CD4-positive, alpha-beta T cell treated with Interleukin-2 at 100 ng/mL for 4 hours (primary cell): ENCODE measurements at places on chromosomes 6 and 20.

DNA sequence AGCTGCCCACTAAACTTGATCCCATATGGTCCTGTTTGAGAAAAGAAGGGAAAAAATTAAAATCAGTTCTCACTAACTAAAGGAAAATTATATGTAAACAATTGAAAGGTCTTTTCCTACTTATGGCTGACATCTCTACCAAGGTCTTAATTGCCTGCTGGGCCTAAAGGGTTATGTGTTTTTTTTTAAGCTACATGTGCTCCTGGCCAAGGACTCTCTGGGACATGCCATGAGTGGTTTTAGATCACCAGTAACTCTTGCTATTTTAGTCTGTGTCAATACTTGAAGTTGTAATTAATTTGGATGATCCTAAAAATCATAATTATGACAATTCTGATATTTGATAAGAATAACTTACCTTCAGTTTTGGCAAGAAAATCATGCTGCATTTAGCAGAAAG is 35.9 kb upstream of the EYA4 start:
- no peak for DNase-seq

DNA sequence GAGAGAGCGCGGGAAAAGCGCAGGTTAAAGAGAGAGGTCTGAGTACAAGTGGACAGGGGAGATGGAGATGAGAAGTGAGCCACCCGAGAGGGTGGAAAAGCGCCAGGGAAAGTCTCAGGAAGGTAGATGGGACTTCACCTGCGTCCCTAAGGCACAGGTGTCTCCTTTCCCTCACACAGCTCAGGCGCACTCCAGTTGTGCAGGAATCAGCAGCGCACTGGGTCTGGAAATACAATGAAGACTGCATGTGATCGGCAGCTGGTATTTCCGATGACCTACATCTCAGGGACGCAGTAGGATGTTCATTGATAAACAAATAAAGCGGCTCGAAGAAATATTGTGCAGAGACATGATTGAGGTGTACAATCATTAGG is 432 bp upstream of the KHDRBS2 start:
- no peak for DNase-seq

DNA sequence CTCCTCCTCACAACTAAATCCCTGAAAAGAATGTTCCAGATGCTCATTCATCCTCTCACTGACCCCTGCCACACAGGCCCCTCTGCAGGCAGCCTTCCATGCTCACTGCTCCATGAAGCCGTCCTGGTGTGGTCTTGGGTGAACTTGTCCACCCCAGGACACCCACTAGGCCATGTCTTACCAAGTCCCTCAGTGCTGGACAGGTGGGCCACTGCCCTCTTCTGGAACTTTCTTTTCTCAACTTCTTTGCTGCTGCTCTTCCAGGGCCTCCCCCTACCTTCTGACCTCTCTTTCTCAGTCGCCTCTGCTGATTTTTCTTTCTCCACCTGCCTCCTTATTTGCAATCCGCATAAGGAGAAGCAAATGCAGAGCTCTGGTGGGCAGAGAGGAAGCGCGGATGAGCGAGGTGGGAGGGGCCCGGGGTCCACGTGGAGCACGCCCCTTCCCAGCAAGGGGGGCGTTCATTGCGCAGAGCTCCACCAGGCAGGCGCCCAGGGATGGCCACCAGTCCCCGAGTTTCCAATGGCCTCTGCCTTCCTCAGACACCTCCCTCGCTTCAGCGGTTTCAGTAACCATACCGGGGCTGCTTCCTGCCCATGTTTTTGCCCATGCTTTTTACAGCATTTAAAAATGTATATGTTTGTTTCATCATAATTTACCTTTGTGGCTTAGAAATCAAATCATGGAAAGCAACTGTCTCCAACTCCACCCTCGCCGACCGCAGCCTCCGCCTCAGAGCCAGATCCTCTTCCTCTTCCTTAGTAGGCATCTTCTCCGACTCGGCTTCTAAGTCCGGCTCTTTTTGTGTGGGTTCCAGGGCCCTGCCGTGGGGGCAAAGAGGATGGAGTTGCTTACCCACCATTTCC is 129.6 kb downstream of the ZDHHC14 start:
- no peak for DNase-seq

DNA sequence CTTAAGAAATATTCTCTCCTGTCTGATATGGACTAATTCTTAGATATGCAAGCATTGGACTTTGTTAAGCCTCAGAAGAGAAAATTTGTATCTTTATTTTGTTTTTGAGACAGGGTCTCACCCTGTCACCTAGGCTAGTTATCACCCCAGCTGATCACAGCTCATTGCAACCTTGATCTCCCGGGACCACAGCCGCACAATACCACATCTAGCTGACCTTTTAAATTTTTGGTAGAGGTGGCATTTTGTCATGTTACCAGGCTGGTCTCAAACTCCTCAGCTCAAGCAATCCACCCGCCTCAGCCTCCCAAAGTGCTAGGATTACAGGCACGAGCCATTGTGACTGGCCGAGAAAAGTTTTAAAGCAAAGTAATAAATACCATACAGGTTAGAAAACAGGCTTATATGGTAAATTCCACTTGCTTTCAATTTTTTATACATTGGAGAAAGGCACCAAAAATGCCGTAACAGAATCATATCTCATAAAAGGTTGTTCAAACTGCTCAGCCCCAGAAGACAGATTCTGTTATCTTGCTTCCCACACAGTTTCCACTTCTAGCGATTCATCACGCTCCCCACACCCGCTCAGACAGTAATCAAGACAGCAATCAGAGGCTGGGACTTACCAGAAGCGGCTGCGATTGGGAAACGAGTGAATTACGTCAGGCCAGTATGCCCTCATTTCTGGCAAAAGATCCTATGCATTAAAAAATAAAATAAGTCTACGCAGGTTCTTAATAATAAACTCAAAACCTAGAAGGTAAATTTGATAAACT is 13.8 kb downstream of the RNASET2 start:
- DNase-seq: peak; percentile 61

- no peak for DNase-seq
These were observed 33.7 kb downstream of the SRSF3 start for GRCh38 chr6:36627801-36628246.

DNA sequence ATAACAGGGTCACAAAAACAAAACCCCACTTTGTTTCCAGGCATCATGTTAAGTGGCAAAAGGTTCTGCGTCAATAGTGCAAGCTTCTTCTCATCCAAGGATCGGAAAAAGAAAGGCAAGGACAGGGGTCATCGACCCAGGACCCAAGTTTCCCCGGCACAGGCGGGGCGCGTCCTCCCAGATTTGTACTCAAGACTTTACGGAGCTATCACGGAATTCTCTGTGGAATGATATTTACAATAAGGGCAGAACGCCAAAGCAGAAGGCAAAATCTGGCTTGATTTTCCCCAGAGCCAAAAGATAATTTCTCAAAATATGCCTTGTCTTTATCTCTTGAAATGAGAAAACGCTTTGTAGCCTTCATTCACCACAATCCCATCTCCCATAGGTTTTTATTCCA is 25.5 kb downstream of the PDE10A start:
- DNase-seq: no peak

GRCh38 chr20:45768479-45768878 is 23.2 kb downstream of the WFDC3 start:
- no peak for DNase-seq

DNA sequence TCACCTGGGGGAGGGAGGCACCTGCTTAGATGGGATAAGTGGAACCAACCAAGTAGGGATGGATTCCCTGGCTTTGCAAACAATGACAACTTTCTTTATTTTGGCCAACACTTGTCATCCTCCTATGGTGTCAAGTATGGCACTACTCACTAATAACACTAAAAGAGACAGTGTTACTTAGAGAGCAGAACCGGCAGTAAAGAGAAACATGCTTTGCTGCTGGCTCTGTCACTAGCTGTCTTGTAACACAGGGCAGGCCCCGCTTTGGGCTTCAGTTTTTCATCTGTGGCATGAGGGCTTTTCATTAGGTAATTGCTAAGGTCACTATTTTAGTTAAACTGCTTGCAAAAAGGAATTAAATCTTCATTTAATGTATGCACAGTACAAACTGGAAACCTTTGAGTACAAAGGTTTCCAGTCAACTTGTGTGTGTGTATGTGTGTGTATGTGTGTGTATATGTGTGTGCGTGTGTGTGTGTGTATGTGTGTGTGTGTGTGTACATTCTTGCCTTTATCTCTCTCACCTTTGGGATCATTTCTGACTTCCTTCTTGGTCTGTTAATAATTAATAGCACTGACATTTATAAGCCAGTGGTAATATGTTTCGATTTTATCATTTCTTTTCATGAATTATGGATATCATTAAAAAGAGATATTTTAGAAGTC is 64.7 kb downstream of the BTBD3 start:
- DNase-seq: no peak

DNA sequence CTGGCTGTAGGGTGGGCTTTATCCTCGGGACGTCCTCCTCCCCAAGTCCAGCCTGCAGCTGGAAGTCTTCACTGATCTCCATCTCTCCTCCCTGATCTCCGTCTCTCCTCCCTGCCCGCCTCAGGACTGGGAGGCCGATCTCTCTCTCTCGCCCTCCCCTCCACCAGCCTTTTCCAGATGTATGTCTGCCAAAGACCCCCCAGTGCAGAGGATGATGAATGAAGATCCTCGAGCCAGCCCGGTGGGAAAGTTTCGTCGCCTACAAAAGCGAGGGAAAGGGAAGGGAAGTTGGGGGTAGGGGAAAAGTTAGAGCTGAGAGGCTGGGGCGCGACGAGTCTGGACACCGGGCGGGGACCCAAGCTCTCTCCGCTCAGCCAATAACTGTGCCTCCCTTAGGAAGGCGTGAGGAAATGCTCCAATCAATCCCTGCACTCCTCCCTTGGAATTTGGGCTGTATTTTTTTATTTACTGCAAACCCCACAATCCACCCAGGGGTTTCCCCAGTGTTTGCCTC is 595 bp upstream of the SRF start:
- no peak for DNase-seq

GRCh38 chr6:137731960-137732616 is 135.0 kb upstream of the TNFAIP3 start:
- no peak for DNase-seq
